ENCODE measurements at places on chromosomes 6 and 20. TPM values are rescaled to one million over a fixed set of nuclear protein-coding genes. Genes with fewer than 3 reads are reported as not detected.

C20orf96 gene
- 6.6 TPM for polyA plus RNA-seq

OPRM1 gene
- polyA plus RNA-seq, result not detected

VSTM2L gene
- 24.8 TPM for polyA plus RNA-seq

CCM2L gene
- polyA plus RNA-seq, result 10.8 TPM

COL21A1 gene
- polyA plus RNA-seq, result 1.6 TPM

AKAP7 gene
- polyA plus RNA-seq, result 4.7 TPM

DNA sequence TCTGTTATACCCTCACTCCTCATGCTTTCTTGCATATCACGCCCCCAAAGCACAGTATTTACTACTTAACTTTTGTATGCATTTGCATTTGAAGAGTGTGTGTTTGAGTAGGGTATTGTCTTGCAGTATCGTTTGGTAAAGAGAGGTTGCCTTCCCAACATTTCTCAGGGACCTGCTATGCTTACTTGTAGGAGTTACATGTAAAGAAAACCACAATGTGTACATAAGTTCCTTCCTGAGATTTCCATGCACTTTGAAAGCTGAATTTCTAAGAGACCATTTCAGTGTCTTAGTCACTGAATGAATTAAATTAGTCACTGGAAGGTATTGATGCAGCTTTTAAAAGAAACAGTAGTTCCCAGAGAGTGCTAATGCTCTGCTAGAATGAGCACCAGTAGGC, 159.3 kb upstream of the LAMA2 start:
- DNase-seq, result no peak

GRCh38 chr6:88983532-88983931, 20.1 kb upstream of the RNGTT start:
- DNase-seq, result no peak

DNA sequence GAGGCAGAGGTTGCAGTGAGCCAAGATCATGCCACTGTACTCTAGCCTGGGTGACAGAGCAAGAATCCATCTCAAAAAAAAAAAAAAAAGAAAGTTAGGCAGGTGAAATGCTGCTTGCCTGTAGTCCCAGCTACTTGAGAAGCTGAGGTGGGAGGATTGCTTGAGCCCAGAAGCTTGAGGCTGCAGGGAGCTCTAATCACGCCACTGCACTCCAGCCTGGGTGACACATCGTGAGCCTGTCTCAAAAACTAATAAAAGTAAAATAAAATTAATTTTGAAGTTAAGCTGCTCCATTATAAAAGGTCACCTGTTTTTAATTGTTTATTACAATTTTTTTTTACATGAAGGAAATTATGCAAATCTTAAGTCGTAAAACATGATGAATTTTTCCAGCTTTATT, 23.2 kb upstream of the SAMHD1 start:
- no peak for DNase-seq

DNA sequence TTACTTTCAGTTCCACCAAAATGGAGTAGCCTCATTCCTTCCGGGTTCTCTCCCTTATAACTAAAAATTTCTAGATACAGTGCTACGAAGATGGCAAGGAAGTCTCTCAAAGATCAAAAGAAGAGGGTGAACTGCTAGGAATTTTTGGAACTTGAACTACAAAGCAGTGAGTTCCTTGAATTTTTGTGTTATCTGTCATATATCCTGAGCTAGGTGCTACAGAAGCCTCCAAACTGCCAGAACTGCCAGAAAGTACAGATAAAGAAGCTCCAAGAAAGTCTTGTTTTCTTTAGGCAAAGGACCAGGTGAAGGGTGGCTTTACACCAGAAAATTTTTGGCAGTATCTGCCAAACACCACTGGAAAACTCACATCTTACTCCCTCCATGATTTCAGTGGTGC, 218.8 kb upstream of the FLRT3 start:
- no peak for DNase-seq

DNA sequence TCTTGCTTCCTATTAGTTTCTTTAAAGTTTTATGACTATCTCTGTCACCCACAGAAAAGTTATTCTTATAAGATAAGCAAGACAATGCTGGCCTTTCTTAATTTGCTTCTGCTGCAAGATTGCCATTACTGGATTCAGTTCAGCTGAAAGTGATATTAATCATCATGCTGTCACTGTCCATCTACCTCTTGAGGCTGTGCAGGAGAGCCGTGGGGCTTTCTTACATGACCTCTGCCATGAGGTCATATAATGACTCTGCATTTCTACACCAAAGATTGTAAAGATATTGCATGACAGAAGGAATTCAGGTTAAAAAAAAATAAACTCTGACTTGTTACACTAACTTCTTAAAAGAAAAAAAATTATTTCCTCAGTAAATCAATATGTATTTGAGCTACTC, 106.9 kb downstream of the TRDN start:
- DNase-seq, result no peak
